ENCODE measurements at places on chromosomes 2 and 18. TPM values are rescaled to one million over a fixed set of nuclear protein-coding genes. Genes with fewer than 3 reads are reported as not detected.

- DNase-seq = no peak
Measured at GRCh38 chr18:9354256-9354655, 19.7 kb downstream of the TWSG1 start.

DNA sequence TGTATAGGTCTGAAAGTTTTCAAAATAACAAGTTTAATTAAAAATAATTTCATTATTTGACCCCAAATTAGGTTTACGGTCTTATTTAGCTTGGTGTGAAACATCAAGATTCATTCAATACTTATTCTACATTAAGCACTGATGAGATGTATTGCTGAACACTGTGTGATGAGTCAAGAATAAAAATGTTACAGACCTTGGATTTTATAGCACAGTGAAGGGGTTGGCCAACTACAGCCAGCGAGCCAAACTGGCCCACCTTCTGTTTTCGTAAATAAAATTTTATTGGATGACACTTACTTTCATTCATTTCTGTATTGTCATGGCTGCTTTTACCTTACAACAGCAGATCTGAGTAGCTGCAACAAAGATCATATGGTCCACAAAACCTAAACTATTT lies 8.3 kb downstream of the PPP4R1 start:
- DNase-seq = no peak

The CFC1 gene
- polyA plus RNA-seq = not detected

The SLC40A1 gene
- 0.47 TPM for polyA plus RNA-seq

Data from BJ (cell line).